ENCODE measurements at places on chromosomes 3 and 15.
A peak's percentile ranks its signal among the peaks of the same experiment; 100 is the strongest.

- DNase-seq = no peak
These were observed 163.7 kb downstream of the TCF12 start for GRCh38 chr15:57082054-57082728.

DNA sequence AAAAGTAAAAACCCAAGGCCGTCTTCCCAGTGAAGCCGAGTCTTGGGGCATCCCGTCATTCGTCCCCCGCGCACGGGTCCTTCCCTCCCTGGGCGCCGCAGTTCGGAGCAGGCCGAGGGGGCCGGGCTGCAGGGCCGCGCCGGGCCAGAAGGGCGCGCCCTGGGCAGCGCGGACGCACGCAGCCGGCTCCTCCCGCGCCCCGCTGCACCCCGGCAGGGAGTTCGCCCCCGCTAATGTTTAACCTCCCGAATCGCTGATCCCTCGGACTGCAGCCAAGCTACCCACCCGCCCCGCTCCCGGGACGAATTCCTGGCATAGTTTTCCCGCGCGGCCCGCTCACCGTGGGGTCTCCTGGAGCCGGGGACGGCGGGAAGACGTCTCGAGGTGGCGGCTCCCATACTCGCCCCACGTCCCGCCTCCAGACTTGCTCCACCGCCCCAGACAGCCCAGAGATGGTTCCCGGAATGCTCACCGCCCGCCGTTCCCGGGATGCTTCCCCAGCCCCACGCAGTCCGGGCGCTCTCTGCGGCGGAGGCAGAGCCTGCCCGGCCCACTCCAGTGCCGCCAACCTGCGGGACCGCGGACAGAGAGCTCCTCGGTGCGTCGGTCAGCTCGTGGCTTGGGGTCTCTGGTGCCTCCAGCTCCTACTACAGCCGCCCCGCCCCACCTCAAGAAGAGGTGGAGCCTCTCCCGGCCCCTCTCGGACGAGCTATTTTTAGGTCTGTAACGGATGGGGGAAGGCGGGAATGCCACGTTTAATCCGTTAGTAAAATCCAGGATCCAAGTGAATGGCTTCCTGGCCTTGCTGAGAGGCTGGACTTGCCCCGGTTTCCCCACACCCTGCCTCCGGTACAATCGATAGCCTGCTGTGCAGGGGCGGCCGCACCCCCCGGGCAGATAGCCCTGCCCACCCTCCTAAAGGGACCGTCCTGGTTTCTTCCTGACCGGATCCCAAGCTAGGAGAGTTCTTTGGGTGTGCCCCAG lies at the start of gene DZIP1L:
Gene DZIP1L (minus strand): TSS at position 621 of the 984 bp plus-strand sequence. CDS start 11,637 bp downstream, outside the sequence.
- peak; percentile 74 for DNase-seq

DNA sequence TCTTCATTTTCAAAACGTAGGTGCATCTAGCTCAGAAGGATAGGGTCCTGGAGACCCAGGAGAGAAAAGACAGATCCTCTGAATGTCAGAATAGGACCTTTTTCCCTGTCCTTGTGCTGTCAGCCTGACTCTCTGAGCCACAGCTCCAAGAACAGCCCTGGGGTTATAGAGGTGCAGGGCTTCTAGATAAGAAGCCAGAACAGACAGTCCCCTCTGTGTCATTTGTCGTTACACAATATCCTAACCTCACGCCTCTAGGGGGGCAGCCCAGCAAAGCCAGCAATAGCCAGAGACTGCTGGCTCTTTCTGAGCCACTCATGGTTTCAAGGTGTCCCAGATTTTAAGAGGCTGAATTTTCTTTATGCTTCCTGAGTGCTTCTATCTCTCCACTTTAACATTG lies 153.2 kb upstream of the THBS1 start:
- peak; percentile 56 for DNase-seq

GRCh38 chr3:119859728-119860127 lies 77.8 kb downstream of the NR1I2 start:
- DNase-seq = no peak

GRCh38 chr3:60954048-60954447 lies 297.2 kb downstream of the FHIT start:
- no peak for DNase-seq

DNA sequence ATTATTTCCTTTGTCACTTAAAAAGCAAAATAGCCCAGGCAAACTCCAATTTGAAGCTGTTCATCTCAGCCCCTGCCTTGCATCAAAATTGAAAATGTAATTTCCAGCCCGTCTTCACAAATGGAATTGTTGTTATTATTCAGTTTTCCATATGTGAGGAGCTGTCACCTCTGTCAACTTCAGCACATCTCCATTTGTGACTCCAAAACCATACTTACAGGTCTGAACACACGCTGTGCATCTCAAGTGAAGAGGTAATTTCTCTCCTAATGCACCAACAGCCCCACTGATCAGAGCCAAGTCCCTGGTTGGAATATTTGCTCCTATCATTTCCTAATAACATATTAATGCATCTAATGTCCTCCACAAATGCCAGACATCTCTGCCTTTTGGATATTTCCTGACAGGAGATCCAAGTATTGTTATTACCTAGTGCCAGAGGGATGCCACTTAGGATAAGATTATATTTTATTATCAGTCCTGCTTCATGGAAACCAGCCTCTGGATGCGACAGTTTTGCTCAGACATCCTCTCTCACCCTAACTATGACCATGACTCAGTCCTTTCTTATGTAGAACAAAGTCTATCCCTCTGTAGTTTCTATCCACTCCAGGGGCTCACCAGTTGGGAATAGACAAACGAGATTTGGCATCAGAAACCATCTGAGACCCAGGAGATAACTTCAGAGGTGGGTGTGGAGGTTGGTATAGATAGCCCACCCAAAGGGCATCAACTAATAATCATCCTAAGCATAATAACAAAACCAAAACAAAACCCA lies 379.8 kb downstream of the VPS13C start:
- DNase-seq = no peak

DNA sequence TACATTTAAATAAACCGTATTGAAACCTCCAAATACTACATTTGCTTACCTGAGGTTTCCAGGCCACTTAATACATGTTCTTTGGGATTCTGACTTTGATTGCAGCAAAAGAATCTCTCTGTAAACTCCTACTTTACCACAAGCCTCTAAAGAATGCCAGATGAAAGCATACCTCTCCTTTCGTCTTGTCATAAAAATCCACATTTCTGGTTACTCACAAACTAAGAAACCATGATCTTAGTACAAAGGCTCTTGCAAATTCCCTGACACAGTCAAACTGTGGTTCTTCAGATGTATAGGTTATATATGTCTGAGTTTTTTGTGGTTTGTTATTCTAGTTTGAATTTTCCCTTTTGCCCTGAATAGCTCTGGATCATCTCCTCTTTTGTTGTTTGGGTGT lies 188.4 kb downstream of the RAP2B start:
- DNase-seq = no peak

GRCh38 chr15:39919411-39919747 lies 687 bp downstream of the GPR176 start:
- no peak for DNase-seq

- no peak for DNase-seq
These were observed 571.8 kb downstream of the ZPLD1 start for GRCh38 chr3:103006526-103007183.

- no peak for DNase-seq
These were observed 91.3 kb upstream of the SLC25A36 start for GRCh38 chr3:140850210-140850955.

DNA sequence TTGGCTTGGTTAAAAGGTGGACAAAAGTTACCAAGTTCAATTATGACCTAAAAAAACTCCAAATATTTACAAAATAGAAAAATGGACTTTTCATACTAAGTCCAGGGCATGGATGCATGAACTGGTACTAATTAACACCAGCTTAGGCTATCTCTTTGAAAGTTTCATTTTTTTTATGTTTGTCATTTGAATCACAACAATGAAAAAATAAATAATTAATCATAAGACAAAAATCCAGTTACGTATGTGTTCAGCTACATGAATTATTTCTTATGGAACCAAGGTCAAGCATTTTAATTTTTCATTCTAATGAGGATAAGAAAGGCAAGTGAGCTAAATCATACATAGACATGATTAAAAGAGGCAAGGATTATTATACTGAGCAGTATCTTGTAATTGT lies 23.7 kb upstream of the STRIT1 start:
- DNase-seq = no peak

- DNase-seq = no peak
These were observed 78.1 kb downstream of the MRPL46 start for GRCh38 chr15:88389120-88389519.

DNA sequence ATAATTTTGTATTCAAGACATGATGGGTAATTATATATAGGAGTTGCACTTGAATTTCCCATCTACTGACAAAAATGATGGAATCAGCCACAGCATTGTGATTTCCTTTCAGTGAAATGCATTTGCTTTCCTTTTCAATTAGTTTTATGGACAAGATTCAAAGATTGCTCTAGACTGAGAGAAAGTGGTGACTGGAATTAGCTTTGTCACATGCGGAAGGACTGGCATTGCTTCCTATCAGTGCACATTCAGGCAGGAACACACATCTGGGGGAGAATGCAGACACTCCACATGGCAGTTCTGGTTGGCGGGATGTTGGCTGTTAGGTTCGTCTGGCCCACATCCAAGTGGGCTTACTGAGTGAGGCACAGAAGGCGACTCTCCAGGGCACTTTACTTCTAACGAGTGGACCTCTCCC lies 399.3 kb upstream of the RGMA start:
- DNase-seq = no peak

DNA sequence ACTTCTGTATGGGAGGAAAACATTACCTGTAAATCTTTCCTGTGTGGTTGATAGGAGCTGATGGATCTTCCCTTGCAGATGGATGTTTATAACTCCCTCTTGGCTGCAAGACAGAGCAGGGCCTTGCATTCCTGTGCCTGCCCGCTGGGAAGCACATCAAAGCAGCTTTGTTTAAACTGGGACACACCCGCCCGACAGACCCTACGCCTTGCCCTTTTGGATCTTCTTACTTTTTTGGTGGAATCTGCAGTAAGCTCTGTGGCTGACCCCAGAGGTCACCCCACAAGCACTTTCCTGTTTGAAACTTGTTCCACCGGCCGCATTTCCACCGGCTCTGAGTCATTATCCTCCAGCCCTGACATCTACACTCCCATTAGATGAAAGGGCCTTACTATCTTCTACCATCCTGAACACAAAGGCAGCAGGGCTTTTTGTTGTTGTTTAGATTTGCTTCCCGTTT lies 244.1 kb upstream of the STT3B start:
- DNase-seq = no peak

DNA sequence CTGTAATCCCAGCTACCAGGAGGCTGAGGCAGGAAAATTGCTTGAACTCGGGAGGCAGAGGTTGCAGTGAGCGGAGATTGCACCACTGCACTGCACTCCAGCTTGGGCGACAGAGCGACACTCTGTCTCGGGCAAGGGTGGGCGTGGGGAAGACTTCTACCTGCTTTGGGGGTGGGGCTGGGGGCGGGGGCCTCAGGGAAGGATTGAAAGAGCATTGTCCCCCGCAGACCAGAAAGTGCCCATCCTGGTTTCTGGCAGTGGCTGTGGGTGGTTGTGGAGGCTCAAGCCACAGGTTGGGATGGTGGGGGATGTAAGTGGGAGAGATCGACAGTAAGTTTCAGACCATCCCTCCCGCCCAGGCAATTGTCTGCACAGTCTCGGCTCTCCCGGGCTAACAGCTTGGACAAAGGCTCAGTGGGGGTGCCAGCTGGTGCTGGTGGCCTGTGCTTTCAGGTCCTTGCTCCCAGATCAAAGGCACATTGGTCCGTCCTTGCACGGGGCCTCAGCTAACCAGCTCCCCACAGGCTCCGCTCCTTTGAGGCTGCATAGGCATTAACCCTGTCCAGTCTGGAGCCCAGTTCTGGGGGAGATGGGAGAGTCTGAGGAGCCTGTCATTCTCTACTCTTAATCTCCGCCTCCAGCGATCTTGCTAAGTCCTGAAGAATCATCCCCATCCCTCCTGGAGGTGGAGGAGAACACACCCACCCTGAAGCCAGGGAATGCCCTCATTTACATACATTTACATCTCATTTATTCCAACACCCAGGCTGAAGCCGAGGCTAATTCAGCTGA lies 8.6 kb downstream of the SCN5A start:
- DNase-seq = no peak

GRCh38 chr3:121941592-121941991 lies 47.4 kb downstream of the SLC15A2 start:
- DNase-seq = no peak

DNA sequence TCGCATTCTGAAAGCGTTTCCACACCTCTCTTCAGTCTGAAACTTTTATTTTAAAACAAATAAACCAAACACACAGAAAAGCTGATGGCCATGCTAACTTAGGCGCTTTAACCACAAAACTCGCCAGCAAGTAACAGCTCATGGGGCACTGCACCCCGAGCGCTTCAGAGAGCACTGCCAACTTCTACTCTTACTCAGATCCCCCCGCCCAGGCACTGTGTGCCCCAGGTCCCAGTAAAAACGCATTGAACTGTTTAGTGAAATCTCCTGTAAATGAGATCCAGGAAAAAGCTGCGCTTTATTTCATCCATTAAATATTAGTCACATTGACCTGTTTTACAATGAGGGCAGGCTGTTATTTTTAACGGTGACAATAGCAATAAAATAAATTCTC lies 99.7 kb downstream of the LRIG1 start:
- no peak for DNase-seq

- DNase-seq = no peak
These were observed 203.7 kb downstream of the SLC9A9 start for GRCh38 chr3:143644370-143645089.

DNA sequence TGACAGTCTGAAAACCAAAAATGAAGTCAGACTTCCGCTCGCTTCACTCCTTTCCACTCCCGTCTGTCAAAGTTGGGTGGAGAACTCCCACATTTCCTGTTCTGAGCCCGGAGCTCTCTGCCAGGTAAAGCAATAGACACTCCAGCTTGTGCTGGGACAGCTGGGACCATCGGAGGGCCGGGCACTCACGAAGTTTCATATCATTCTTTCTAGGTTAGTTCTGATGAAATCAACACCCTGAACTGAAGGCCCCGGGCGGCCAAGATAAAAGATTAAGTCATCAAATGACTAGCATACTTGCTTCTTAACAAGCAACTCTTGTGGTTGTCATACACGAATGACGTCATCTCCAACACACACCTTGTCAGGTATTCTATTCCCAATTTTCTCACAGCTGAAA lies 42.1 kb downstream of the MAGI1 start:
- DNase-seq = no peak

DNA sequence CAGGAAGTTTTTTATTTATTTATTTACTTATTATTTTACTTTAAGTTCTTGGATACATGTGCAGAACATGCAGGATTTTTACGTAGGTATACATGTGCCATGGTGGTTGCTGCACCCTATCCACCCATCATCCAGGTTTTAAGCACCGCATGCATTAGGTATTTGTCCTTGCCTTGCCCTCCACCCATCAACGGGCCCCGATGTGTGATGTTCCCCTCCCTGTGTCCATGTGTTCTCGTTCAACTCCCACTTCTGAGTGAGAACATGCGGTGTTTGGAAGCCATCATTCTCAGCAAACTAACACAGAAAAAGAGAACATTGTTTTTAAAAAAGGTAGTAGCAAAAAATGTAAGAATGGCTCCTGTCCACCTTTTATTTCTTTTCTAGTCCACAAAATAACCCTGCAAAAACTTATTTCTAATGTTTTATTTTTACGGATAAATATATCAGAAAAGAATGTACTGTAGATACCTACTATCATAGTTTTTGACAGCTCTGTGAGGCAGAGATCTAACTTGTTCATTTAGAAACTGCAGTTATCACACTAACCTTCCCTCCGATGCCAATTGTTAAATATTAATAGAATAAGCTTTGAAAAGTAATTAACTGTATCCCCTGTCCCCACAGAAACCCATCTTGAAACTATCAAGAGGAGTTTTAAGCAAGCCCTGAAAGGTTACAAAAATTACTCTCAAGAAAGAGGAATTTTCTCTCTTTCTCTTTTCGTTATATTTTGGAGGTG lies 189.2 kb downstream of the LPP start:
- no peak for DNase-seq
